Right renal cortex interstitium (tissue), 3 donors: ENCODE measurements at places on chromosomes 1 and 21. TPM values are rescaled to one million over a fixed set of nuclear protein-coding genes. Genes with fewer than 3 reads are reported as not detected.

DNA sequence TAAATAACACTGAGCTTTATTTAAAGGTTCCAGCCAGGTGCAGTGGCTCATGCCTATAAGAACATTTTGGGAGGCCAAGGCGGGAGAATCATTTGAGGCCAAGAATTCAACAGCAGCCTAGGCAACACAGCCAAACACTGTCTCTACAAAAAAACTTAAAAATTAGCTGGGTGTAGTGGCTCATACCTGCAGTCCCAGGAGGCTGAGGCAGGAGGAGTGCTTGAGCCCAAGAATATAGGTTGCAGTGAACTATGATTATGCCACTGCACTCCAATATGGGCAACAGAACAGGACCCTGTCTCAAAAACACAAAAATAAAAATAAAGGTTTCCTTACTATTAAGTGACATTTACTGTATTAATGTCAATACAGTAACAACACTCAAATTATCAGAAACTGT lies 2.1 kb downstream of the TAF12 start:
- DNase-seq: no peak

- no peak for DNase-seq
Measured at GRCh38 chr1:157183870-157184269, 45.7 kb upstream of the ETV3 start.

DNA sequence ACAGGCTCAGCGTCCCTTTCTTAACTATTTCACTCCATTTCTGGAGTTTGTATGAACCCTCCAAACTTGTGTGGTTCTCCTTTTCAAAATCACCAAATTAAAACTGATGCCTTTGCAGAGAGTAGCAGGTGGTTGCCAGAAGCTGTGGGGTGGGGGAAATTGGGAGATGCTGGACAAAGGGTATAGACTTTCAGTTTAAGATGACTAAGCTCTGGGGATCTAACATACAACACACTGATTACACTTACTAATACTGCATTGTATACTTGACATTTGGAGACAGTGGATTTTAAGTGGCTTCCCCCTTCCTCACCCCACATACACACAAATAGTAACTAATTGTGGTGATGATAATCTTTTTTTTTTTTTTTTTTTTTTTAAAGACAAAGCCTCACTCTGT lies 11.1 kb upstream of the SCYL3 start:
- DNase-seq: no peak

DNA sequence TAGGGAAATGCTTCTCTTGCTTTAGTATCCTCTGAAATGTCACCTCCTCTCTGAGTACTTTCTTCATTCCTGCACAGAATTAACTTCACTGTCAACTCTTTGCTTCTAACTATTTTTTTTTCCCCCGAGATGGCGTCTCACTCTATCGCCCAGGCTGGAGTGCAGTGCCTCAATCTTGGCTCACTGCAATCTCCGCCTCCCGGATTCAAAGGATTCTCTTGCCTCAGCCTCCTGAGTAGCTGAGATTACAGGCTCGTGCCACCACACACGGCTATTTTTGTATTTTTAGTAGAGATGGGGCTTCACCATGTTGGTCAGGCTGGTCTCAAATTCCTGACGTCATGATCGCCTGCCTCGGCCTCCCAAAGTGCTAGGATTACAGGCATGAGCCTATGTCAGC lies 1.4 kb upstream of the PLPP3 start:
- DNase-seq: no peak

DNA sequence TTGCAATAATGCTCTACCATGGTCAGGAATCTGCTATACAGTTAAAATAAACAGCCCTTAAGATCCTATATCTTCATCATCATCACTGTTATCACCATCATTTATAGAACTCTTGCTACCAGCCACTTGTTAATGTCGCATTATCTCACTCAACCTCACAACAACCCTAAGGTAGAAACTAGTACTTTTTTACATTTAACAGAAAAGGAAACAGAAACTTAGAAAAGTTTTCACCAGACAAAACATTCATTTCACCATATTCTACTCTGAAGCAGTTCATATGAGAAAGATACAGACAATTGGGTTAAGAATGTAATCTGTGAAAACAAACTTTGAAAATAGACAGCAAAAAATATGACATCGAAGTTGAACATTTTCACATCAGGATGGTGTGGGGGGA lies 262.6 kb downstream of the ATG4C start:
- DNase-seq: no peak

- no peak for DNase-seq
Measured at GRCh38 chr1:69272684-69273083, 295.0 kb upstream of the LRRC7 start.

DNA sequence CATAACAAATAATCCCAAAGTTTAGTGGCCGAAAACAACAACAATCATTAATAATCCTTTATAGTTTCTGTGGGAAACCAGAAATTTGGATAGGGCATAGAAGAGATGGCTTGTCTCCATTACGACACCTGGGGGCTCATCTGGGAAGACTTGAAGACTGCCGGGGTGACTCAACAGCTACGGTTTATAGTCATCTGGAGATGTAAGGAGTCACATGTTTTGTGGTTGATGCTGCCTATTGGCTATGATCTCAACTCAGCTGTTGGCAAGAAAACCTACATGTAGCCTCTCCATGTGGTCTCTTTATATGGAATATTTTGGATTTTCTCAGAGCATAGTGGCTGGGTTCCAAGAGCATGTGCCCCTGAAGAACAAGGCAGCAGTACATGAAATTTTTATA lies 29.3 kb upstream of the TSPAN2 start:
- DNase-seq: no peak

- no peak for DNase-seq
Measured at GRCh38 chr1:180151508-180151907, 3.2 kb upstream of the QSOX1 start.

GRCh38 chr1:230071316-230071715 lies 4.3 kb downstream of the GALNT2 start:
- DNase-seq: no peak

DNA sequence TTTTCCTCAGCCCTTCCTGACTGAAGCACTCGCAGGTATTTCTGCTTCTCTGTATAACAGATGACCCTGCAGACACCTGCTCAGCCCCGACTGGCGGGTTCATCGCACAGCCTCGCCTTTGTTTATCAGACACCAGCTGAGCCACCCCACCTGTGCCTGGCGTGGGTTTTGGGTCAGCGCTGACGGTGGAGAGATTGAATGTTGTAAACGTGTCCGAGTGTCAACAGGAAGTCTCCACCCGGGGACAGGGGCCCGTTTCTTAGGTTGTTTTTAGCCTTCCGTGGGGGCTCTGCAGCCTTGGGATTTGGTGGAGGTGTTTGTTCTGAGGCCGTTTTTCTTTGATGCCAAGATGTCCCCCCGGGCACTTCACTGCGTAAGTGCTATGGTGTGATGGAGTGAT lies 60.1 kb downstream of the COL18A1 start:
- no peak for DNase-seq

DNA sequence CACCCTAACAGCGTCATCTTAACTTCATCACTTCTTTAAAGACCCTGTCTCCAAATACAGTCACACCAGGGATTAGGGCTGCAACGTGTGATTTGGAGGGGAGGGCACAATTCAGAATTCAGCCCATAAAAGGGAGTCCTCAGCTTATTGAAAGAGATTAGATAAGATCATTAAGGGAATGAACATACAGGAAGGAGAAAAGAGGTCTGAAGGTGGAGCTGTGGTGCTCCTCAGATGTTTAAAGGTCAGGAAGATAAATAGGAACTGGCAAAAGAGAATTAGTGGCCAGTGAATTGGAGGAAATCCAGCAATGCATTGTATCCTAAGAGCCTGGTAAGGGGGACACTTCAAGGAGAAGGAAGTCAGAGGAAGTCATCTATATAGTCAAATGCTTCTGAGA lies 113.5 kb downstream of the PROX1 start:
- DNase-seq: no peak

- no peak for DNase-seq
Measured at GRCh38 chr1:206035027-206035426, 11.3 kb upstream of the CTSE start.

DNA sequence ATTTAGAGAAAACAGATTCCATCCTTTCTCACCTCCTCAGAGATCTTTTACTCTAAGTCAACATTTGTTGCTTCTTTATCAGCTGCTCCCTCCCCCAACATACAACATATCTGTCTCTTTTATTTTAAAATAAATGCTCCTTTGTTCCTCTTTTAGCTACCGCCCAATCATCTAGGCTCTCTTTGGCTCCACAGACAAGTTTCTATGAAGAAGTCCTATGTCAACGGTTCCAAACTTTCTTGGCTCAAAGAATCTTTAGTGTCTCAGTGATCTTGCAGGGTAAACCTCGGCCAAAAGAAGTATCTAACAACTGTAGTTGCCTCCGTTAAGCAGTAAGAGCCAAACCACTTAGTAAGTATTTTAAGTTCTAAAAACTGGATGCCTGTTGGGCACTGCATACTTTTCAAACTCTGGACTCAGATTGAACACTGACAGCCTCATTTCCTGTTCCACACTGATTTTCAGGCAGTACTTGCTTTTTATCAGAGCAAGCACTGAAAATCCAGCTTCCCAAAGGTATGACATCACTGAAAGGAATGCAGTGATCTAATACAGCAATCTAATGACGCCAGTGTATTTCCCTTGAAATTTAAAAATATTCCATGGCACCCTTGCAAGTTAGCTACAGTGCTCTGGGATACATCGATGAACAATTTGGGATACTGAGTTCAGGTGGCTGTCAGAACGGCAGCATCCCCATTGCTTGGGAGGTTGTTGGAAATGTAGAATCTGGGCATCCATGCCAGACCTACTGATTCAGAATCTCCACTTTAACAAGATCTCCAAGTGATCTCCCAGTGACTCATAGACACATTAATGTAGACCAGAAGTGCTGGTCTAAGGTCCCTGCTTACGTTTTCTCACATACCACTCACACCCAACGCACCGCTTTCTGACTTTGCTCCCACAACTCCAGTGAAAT lies 26.8 kb downstream of the EGLN1 start:
- DNase-seq: no peak

- no peak for DNase-seq
Measured at GRCh38 chr1:101379950-101380349, 143.1 kb downstream of the S1PR1 start.

Gene CYP4A22
- 6.6 TPM for polyA plus RNA-seq

Gene HHAT
- polyA plus RNA-seq: 16.3 TPM

Gene FAM72A
- 4.7 TPM for polyA plus RNA-seq

Gene HUNK
- 15.1 TPM for polyA plus RNA-seq

Gene UFC1
- 173 TPM for polyA plus RNA-seq

Gene ZNF648
- polyA plus RNA-seq: 0.33 TPM

Gene CR2
- polyA plus RNA-seq: 1.7 TPM

Gene CTPS1
- polyA plus RNA-seq: 29.8 TPM

Gene OLIG1
- polyA plus RNA-seq: not detected
